ENCODE measurements at places on chromosomes 6 and 20. TPM values are rescaled to one million over a fixed set of nuclear protein-coding genes. Genes with fewer than 3 reads are reported as not detected.

PTCRA gene
- not detected for total RNA-seq

ZNF334 gene
- total RNA-seq, result 1.9 TPM

HCK gene
- total RNA-seq, result not detected

SIRPD gene
- total RNA-seq, result under 0.01 TPM

OR12D3 gene
- not detected for total RNA-seq

RBBP8NL gene
- not detected for total RNA-seq

ULBP3 gene
- total RNA-seq, result 17.3 TPM

All from fibroblast of villous mesenchyme (primary cell).